ENCODE measurements at places on chromosomes 7 and 10.

DNA sequence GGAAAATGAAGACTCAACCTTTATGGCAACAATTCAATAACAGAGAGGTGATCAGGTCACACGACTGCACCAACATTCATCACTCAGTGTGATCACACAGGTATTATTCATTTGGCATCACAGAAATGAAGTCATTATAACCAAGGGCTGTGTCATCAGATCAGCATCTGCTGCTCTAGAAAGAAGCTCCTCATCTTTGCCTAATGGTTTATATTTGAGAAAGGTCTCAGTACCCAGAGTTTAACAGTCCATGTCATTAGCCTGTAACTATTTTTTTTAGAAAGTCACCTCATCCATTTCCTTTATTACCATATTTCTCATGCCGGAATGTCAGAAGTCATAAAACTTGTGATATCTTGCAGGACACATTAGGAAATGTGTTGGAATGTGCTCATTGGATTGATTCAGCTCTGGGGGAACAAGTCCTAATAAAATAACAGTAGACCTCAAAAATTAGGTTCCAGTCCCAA, 45.1 kb upstream of the PRKG1 start:
- no peak for DNase-seq

- no peak for DNase-seq
Measured at GRCh38 chr7:69656890-69657289, 58.6 kb downstream of the AUTS2 start.

DNA sequence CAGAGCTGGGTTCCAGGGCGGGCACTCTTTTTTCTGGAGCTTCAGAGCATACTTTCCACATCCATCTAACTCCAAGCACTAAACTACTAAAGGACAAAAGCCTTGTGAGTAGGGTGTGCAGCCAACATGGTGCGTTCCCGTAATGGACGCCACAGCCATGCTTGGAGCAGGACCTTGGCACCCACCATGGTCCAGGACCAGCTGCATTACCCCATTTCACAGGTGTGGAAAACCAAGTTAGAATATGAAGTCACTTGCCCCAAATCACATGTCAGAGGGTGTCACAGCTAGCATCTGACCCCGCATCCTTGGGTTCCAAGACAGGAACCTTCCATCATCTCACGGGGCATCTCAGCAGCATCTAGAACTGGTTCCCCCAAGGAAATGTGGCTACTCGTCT, 112.4 kb downstream of the SMURF1 start:
- no peak for DNase-seq

- no peak for DNase-seq
Measured at GRCh38 chr7:114298011-114298410, 116.6 kb upstream of the FOXP2 start.

DNA sequence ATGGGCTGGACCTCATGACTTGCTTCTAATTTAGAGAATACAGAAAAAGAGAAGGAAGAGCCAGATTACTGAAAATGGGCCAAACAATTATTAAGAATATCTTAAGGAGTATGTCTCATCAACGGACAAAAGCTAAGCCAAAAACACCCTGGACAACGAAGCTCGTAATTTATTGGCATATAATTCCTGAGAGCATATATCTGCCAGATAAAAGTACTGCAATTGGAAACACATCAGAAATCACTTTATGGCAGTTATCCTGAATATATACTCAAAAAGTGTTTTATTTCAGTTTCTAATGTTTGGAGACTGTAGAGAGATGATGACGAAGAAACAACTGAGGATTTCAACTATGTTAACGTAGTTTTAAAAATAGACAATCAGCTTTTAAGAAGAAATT, 211.8 kb downstream of the CSTF2T start:
- no peak for DNase-seq

- DNase-seq = no peak
Measured at GRCh38 chr10:35486297-35486990, 118.7 kb upstream of the GJD4 start.

DNA sequence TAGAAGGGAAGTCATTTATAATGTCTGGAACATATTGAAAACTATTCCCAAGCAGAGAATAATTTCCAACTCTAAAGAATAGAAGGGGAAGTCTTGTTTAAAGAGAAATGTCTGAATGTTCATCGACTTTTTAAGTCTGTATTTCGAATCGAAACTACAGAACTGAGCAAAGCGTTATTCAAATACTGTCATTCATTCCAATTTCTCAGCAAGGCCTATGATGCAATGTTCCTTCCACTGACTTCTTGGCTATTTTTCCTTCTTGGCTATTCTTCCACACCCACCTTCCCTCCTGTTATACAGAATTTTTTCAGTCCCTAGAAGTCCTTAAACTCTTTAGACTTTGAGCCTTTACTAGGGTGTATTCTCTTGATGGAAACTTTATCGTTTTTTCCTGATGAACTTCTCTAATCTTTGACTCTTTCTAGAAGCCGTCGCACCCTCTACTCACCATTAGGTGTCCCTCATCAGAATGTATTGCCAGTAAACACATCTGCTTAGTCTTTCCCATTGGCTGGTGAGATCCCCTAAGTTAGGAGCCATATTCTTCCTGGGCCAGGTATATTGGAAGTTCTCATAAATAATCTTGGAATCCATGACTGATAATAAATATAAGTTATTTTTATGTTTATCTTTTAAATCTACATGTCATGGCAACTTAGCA, 235.7 kb upstream of the CCDC6 start:
- no peak for DNase-seq

- no peak for DNase-seq
Measured at GRCh38 chr7:92095380-92095779, 38.9 kb downstream of the CYP51A1 start.

GRCh38 chr10:29245476-29245875, 43.4 kb upstream of the LYZL1 start:
- DNase-seq = no peak

GRCh38 chr10:116270771-116271592, 2.0 kb downstream of the GFRA1 start:
- no peak for DNase-seq

GRCh38 chr7:63925262-63925625, 73.4 kb upstream of the ZNF722 start:
- no peak for DNase-seq

- DNase-seq = no peak
Measured at GRCh38 chr7:133358708-133359107, 105.8 kb downstream of the EXOC4 start.

- no peak for DNase-seq
Measured at GRCh38 chr10:30467651-30468338, 33.8 kb downstream of the MAP3K8 start.

- DNase-seq = no peak
Measured at GRCh38 chr7:80249619-80250295, 115.1 kb downstream of the GNAI1 start.

DNA sequence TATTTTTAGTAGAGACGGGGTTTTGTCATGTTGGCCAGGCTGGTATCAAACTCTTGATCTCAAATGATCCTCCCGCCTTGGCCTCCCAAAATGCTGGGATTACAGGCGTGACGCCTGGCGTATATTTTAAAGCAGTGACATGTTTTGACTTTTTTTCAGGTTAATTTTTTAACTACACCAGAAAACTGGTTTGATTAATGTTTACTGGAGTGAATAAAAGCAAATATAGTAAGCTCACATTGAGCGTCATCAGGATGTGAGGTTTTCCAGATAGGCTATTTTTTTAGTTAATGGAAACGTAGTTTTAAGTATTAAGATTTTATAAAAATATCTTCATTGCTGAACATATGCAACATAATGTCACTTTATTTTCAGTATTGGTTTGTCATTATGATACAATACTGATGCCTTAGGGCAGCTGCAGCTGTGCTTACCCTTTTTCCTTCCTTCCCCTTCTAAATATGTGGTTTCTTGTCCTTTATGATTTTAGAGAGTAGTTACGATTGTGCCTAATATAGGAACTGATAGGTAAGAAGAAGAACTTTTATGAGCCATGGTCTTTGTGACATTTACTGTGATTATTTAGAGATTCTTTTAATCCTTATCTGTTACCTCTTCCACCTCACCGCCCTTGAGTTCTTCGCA, 37.3 kb downstream of the TMEM60 start:
- DNase-seq = no peak

- DNase-seq = no peak
Measured at GRCh38 chr7:66643395-66643794, 14.7 kb downstream of the KCTD7 start.

DNA sequence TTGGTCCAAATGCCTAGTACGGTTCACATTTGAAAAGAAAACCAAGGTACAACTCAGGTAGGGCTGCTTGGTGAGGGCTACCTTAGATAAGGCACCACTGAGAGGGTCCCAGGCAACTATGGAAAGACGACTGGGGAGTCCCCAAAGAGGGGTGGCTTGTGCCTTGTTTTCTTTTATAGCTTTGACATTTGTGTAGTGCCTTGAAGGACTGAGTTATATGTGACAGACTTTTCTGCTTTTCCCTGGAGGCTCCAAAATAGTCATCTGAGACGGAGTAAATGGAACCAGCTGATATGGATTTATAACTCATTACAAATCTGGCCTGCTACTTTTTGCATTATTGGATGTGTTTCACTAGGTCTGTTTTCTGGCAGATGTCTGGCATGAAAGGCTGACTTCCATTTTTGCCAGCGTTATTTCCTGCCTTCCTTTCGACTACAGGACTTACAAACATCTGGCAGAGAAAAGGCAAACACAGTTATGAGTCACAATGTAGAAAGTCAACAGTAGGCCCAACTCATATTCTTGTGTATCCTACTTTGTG, 88.2 kb upstream of the IMMP2L start:
- DNase-seq = no peak

- no peak for DNase-seq
Measured at GRCh38 chr10:116450861-116451260, 23.2 kb downstream of the PNLIPRP3 start.

GRCh38 chr10:88991899-88992320, 1.3 kb downstream of the FAS start:
- DNase-seq = no peak

- no peak for DNase-seq
Measured at GRCh38 chr10:114426476-114426875, 22.2 kb upstream of the AFAP1L2 start.

- DNase-seq = no peak
Measured at GRCh38 chr7:117152213-117153007, 170.4 kb downstream of the WNT2 start.

DNA sequence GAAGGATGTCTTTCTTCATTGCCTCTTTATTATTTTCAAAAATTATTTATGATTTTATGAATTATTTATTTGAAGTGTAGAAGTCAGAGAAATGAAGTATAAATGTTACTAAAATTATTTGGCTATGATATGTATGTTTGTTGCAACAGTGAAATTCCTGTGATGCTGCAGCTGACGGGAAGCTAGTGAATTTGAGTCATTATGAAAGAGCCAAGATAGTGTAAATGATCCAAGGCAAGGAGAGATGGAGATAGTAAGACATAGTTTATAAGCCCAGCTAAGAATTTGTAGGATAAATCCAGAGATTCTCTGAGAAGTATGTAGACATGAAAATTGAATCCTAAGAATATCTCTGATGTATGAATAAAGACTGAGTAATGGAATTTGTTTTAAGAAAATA, 30.8 kb downstream of the CASD1 start:
- DNase-seq = no peak

GRCh38 chr10:57830877-57831560, 436.7 kb downstream of the IPMK start:
- DNase-seq = no peak

GRCh38 chr10:67804395-67804678, 33.7 kb downstream of the DNAJC12 start:
- DNase-seq = no peak

DNA sequence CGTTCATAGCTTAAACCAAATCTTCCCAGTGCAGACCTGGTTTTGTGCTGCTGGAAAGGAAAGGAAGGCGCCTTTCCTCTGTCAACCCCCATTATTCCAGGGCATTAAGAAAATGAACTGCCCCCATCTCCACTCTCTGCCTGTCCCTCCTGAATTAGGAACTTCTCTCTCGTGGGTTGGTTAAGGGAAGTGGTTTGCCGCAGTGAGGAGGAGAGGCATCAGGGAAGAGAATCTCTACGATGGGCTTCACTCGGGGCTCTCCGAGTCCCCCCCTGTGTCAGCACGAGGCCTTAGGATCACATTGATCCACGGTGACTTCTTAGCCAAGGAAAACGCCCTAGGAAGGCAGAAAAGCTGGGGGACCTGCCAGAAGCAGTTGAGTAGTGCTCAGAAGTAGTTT, 53.9 kb upstream of the LYZL2 start:
- no peak for DNase-seq

DNA sequence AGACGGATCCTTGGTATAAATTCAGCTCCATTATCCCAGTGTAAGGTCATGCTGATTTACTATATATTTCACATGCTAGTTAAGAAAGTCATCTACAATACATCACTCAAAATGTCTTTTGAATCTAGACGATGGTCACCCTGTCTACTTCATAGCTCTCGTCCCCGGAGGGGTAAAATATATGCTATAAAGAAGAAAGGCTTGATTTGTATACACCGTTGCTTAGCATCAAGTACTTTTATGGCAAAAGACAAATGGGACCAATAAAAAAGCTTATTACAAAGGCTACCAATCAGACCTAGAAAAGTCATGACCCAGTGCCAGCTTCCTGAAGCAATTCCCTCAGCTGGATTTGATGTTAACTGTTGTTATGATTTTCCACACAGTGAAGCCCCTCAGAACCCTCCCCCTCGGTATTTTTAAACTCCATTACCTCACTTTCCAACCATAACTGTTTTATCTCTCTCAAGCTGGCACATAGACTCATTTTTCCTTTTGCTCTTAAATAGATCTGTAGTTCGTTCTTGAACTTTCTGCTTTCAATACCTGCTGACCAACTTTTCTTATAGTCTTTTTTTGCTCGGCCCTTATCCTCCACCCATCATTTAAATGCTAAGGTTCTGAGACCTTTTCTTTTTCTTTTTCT, 104.9 kb downstream of the DOCK4 start:
- no peak for DNase-seq

- peak; percentile 35 for DNase-seq
Measured at GRCh38 chr7:121366852-121367431, 29.2 kb downstream of the FAM3C start.

- DNase-seq = no peak
Measured at GRCh38 chr10:96374639-96374984, 15.8 kb upstream of the OPALIN start.

DNA sequence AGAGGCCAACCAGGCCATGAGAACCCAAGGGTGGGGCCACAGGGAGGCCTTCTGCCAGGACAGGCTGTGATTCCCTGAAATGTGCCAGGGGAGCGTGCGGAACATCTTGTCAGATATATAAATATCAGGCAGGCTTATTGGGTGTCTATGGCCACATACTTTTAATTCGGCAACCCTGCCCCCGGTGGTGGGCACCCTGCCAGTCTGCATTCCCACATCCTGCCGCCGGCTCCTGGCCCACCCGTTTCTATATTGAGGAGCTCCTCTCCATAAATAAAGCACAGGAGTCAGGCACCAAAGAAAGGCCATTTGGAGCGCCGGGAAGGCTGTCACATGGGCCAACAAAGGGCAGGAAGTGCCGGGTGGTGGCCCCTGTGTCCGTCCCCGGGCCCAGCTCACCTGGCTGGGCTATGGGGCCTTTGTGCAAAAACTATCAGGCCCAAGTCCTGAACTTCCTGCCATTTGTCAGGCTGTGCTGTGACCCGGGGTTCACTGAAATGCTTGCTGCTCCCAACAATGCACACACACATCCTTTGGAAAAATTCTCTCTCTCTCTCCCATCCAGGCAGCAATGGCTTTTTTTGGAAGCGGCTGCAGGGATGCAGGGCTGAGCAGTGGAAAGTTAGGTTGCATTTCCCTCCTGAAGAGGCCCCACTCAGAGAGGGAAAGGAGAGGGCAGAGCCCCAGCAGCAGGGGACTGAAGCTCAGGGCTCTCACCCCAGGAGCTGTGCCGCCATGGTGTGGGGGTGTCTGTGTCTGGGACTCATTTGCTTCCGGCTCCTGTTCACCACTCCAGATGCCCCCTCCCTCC, 25.0 kb upstream of the PODXL start:
- DNase-seq = no peak

GRCh38 chr10:121600611-121601010, 2.4 kb upstream of the FGFR2 start:
- DNase-seq = no peak
